NK-92 treated with Interleukin-12 subunit alpha and Interleukin-12 subunit beta, amount 100 ng/mL, for 24 hours (cell line): ENCODE measurements at places on chromosomes 3 and 15.

DNA sequence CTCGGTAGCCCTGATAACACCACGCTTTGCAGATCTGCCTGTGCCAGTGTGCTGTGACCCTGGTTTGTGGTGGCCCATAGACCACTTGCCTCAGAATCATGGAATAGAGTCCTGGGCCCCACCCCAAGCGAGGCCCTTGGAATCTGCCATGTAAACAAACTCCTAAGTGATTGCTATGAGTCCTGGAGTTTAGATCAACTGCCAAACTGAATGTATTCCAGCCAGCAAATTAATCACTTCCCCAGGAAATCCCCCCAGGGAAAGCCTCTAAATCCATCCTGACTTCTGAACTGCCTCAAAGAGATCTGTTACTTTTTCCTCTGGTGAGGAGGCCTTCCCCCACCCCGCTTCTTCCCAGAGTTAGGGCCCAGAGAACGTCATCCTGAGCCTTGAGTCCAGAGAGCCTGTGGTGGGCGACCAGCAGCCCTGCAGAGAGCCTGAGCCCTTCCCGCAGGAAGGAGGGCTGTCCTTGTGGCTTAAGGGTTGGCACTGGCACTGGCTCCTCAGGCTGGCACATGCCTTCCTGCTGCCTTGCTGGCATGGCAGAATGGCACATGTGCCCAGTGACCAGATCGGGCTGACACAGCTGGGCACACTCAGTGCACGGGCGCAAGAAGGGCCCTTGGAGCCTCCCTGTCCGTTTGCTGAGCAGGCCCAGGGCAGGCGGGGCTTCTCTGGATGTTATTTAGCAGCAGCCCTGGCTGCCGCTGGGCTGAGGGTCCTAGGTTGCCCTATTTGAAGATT lies 50.6 kb upstream of the PLXNA1 start:
- DNase-seq = no peak

DNA sequence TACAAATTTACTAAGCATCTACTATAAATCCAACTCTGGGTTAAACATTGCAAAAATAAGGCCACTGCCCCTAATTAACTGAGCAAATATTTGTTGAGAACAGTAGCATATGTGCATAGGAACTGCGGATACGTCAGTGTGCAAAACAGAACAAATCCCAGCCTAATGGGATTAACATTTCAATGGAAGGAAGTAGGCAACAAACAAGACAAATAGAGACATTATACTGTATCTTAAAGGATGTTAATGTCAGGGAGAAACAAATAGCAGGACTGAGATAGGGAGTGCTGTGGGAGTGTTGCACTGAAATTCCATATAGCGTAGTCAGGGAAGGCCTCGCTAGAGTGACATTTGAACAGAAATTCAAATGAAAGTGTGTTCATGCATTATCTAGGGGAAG lies 89.7 kb upstream of the KCNAB1 start:
- DNase-seq = no peak

GRCh38 chr3:32545305-32545704 lies 25.4 kb downstream of the DYNC1LI1 start:
- DNase-seq = no peak

- DNase-seq = no peak
Observed at GRCh38 chr15:76195506-76196268, 115.6 kb downstream of the ETFA start.

DNA sequence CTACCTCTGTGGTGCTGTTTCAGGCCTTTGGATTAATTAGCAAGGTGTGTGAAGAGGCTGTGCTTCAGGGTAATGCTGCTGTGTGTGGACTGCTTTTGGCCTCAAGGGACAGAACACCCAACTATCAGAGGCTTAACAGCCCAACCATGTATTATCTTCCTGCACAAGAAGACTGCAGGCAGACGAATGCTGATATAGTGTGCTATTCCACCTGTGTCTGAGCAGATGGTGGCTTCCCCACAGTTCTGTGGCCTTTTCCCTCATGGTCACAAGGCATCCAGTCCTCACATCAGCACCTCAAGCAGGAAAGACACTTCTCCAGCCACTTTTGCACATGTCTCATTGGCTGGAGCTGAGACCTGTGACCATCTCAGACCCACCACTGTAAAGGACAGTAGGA lies 76.6 kb downstream of the CHCHD6 start:
- DNase-seq = no peak

DNA sequence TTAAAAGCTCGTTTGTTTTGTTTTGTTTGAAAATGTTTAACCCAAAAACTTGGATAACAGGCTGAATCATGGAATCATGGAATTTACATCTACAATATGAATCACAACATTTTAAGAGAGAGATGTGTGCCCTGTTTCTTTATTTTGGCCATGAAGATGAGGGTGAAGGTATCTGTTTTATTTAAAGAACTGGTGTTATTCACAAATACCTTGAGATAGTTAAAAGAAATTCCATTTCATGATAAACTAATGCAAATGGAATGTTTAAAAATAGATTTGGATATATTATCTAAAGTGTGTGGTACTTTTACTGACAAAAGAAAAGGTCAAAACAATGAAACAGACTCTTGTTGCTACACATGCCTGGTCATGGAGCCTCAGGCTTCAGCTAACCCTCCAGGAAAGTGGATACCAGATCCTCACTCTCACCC lies 486.0 kb upstream of the CFAP20DC start:
- no peak for DNase-seq

- DNase-seq = no peak
Observed at GRCh38 chr3:42612928-42613327, 12.4 kb downstream of the NKTR start.

DNA sequence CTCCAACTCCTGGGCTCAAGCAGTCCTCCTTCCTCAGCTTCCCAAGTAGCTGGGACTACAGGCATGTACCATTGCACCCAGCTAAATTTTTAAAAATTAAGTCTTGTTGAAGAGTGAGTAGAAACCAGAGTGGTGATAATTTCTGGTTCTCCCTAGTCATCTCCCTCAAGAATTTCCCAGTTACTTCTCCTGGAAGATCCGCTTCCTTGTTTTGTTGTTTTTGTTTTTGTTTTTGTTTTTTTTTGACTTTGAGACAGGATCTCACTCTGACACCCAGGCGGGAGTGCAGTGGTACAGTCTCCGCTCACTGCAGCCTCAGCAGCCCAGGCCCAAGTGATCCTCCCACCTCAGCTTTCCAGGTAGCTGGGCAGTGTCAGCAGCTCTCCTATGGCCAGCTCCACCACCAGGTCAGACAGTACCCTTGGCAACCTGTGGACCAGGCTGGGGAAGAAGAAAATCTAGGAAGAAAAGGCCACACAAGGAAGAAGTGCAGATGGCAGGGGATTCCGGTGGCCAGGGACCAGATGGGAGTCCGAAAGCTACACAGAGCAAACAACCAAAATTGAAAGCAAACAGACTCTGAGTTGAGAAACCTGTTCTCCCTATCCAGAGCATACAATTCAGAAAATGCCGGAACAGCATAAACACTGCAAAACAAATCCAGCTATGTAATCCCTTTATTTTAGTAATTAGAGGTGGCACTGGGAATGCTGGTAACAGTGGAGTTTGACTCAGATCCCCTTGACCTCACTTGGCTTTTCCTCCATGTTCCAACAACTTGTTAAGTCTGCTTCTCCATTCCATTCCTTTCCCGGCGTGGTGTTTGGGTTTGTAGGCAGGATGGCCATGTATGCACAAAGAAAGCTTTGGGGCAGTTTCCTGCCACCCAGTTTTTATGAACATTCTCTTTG lies 266.6 kb upstream of the CTDSPL start:
- no peak for DNase-seq

DNA sequence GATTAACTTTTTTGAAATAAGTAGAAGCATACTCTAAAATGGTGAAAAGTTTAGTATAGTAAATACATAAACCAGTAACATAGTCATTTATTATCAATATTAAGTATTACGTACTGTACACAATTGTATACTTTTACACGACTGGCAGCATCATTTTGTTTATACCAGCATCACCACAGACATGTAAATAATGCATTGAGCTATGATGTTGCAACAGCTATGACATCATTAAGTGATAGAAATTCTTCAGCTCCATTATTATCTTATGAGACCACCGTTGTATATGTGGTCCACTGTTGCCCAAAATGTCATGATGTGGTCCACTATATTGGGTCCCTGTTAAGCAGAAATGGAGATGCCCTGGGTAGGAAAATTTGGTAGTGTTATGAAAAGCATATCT lies 51.3 kb downstream of the DRD3 start:
- DNase-seq = no peak
